ENCODE measurements at places on chromosomes 5 and 9. TPM values are rescaled to one million over a fixed set of nuclear protein-coding genes. Genes with fewer than 3 reads are reported as not detected.
A peak's percentile ranks its signal among the peaks of the same experiment; 100 is the strongest.

DNA sequence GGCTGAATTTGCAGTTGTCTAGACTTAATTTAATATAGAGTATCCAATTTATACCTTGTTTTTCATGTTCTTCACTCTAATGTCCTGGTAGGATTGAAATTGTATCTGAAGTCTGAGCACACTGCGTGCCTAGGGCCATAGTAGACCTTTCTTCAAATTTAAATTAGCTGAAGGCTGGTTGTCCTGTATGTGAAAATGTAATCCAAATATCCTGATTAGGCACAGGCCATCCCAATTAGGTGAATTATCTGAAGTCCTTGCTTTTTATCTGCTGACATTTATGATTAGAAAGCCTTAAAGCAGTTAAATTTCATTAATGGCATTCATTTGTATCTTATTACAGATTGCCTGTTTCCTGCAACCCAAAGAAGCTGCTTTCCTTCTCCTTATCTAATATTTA, 20.4 kb downstream of the CDC26 start:
- no peak overlapping the region for H3K27ac ChIP-seq
- H3K4me1 ChIP-seq: no peaks in the 10 kb centered on the region
- no peak for DNase-seq
- no peaks in the 10 kb centered on the region for H3K27me3 ChIP-seq

GRCh38 chr9:14645648-14646047, 47.6 kb downstream of the ZDHHC21 start:
- H3K4me1 ChIP-seq: no peaks in the 10 kb centered on the region
- H3K36me3 ChIP-seq: peaks cover 22% of the 10 kb centered on the region
- no peak overlapping the region for H3K4me3 ChIP-seq
- no peak overlapping the region for H3K27ac ChIP-seq
- no peaks in the 10 kb centered on the region for H3K27me3 ChIP-seq
- no peak for DNase-seq

GRCh38 chr5:85143138-85143537, 758.5 kb upstream of the EDIL3 start:
- H3K4me3 ChIP-seq: no peak overlapping the region
- no peaks in the 10 kb centered on the region for H3K27me3 ChIP-seq
- H3K27ac ChIP-seq: no peak overlapping the region
- DNase-seq: no peak
- no peaks in the 10 kb centered on the region for H3K4me1 ChIP-seq
- no peaks in the 10 kb centered on the region for H3K36me3 ChIP-seq

DNA sequence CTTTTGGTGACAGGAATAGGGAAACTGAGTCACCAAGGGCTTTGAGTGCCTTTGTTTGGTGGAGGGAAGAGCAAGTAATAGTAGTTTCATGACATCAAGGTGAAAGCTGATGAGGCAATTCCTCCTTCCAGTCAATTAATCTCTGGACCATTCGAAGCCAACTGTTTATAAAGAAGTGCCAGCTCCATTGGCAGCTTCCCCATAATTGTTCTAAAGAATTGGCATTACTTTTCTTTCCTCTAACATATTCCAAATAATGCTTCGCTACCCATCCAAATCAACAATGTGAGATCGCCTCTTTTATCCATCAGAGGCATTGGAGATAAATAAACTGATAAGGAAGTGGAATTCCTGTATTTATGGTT, 132.4 kb downstream of the NPR3 start:
- no peak overlapping the region for H3K27ac ChIP-seq
- H3K36me3 ChIP-seq: no peaks in the 10 kb centered on the region
- H3K4me1 ChIP-seq: no peaks in the 10 kb centered on the region
- H3K4me3 ChIP-seq: no peak overlapping the region

DNA sequence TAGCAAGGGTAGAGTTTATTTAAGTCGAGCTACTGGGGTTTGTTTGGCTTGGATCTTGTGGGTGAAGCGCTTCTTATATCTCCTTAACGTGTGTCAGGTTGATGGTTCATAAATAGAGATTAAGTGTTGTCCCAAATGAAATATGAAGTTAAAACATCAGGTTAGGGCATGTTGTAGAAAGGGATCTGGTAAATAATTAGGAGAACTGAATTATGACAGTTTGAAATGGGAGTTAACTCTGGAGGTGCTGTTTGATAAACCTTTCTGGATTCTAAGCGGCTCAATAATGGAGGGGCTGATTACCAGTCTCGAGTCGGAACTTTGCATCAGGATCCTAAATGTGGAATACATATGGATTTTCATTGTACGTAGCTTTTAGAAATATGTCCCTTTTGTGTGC, 717.0 kb upstream of the WWC1 start:
- no peaks in the 10 kb centered on the region for H3K27me3 ChIP-seq
- no peaks in the 10 kb centered on the region for H3K36me3 ChIP-seq
- H3K4me1 ChIP-seq: no peaks in the 10 kb centered on the region
- no peak overlapping the region for H3K27ac ChIP-seq
- DNase-seq: no peak

GRCh38 chr9:117414906-117415331, at the start of gene ASTN2:
Gene ASTN2, minus strand, starts transcription at chr9:117415057. Its CDS starts 119 bp downstream, at chr9:117414938.
- no peak within 1 kb of the TSS for H3K4me3 ChIP-seq
- no peak for DNase-seq
- H3K27me3 ChIP-seq: no peaks in the 10 kb centered on the region
- no peaks in the 10 kb centered on the region for H3K36me3 ChIP-seq
- peaks cover 24% of the 10 kb centered on the region for H3K4me1 ChIP-seq
- no peak within 1 kb of the TSS for H3K27ac ChIP-seq

DNA sequence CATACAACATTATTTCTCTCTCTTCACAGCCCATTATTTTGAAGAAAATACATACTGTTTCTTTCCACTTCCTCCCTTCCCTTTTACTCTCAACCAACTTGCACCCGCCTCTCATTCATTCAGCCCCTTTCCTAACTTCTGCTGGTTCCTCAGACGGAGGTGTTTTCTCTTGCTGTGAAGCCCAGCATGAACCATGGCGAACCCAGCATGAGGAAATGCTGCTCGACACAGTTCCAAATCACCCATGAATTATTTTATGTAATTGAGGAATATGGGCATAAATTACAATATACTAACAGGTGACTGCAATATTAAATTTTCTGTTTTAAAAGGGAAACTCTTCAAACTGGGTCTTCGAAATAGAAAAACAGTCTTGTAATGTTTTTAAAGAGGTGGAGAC, 124.8 kb downstream of the MEF2C start:
- DNase-seq: no peak
- peaks cover 46% of the 10 kb centered on the region for H3K36me3 ChIP-seq
- no peak overlapping the region for H3K27ac ChIP-seq
- H3K4me3 ChIP-seq: no peak overlapping the region
- H3K27me3 ChIP-seq: no peaks in the 10 kb centered on the region

DNA sequence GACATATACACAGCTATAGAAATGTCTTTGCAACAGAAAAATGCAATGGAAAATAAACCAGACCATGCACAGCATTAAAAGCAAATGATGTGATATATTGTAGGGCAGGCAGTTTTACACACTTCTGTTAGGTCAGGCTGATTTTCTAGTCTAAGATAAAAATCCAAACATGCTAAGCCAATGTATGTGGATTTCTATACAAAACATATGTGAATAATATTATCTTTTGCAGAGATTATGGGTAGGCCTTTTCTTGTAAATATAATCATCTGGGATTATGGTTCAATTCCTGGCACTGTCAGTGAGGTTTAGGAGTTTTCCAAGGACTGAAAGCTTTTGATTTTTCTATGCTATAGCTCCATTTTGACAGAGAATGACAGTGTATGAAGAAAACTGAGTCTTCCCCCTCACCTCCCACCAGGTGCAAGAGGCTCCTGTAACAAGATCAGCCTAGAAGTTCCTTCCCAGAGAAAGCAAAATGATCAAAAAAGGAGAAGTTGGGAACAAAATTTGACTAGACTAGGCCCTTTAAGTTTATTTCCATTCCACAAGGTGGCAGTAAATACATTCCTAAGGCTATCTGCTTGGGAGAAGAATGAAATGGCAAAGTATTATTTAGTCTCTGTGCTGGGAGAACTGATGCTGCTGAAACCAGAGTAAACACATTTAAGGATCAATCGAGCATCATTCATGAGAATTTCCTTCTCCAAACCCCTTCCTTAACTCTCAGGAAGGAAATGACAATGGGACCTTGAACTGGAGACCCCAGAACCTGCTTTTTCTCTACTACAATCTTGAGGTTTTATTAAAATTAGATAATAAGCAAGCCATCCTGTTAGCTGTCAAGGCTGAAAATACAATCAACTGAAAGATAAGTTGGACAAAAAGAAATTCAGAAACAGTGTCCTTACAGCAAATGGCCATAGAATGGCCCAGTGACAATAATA, 133.0 kb upstream of the TUT7 start:
- H3K4me3 ChIP-seq: no peak overlapping the region
- peaks cover 3% of the 10 kb centered on the region for H3K4me1 ChIP-seq
- H3K27ac ChIP-seq: no peak overlapping the region
- DNase-seq: peak; percentile 80
- no peaks in the 10 kb centered on the region for H3K27me3 ChIP-seq
- no peaks in the 10 kb centered on the region for H3K36me3 ChIP-seq

- H3K4me3 ChIP-seq: no peak overlapping the region
- no peaks in the 10 kb centered on the region for H3K27me3 ChIP-seq
These were observed 246.8 kb upstream of the RAI14 start for GRCh38 chr5:34409373-34409772.

DNA sequence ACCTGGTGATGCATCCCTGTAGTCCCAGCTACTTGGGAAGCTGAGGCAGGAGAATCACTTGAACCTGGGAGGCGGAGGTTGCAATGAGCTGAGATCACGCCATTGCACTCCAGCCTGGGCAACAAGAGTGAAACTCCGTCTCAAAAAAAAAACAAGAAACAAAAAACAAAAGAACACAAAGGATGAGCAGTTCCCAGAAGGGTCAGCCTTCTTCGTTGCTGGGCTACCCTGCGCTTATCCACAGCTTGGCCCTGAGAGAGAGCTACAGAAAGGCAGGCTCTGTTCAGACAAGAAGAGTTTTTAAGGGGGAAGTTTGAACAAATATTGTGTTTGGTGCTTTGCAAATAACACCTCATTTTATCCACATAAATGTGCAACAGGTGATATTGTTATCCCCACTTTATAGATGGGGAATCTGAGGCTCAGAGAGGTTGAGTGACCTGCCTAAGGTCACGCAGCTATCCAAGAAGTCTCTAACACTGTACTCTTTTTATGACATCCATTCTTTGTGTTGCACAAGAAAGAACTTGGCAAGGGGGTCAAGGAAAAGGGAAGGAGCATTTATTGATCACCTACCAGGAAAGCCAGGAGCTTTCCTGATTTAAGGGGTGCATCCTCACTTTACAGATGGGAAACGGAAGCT, 63.7 kb upstream of the NEURL1B start:
- H3K36me3 ChIP-seq: no peaks in the 10 kb centered on the region
- no peaks in the 10 kb centered on the region for H3K27me3 ChIP-seq
- no peak overlapping the region for H3K27ac ChIP-seq
- H3K4me3 ChIP-seq: no peak overlapping the region
- DNase-seq: no peak

- no peak overlapping the region for H3K27ac ChIP-seq
- H3K27me3 ChIP-seq: no peaks in the 10 kb centered on the region
- no peak overlapping the region for H3K4me3 ChIP-seq
- no peak for DNase-seq
These were observed 2.7 kb downstream of the UBAC1 start for GRCh38 chr9:135958485-135958884.

SMIM23 gene
- not detected for total RNA-seq

RALGPS1 gene
- total RNA-seq: 8.2 TPM

PCDHGB3 gene
- total RNA-seq: 19.5 TPM

C9orf152 gene
- not detected for total RNA-seq

CCDC183 gene
- total RNA-seq: 1.6 TPM

RBM27 gene
- 24.8 TPM for total RNA-seq

All from Karpas-422 (cell line).